ENCODE measurements at places on chromosomes 1 and 21.

- DNase-seq, result no peak
Measured at GRCh38 chr1:39047374-39048229, 21.5 kb downstream of the NDUFS5 start.

DNA sequence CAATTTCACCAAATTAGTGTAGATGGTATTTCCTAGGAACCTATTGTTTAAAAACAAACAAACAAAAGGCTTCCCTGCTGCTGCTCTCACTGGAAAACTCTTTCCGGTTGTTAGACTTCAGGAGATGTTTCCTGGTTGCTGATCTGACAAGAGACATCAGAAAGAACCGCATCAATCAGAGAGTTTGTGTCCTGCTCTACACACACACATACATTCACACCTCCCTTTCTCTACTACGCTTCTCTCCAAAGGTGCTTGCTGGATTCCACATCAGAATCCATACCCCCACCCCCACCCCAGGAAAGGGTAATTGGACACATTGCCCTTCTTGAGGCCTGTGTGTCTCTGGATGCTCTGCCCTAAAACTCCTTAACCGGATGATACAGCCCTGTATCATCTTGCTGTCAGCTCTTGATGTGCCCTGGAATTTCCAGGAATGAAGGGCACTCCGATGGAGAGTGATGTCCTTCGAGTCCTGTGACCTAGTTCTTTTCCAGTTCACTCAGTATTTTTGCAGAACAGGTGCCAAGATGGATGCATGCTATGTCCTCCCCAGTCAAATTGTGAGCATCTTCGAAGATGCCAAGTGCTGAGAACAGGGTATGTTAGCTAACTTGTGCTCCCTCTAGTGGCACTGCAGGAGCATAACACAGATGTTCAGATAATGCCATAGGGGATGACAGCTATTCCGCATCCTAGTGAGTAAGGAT is 113.7 kb upstream of the SLC35F3 start:
- DNase-seq, result no peak

- DNase-seq, result no peak
Measured at GRCh38 chr1:87449348-87449963, 120.8 kb downstream of the LMO4 start.

GRCh38 chr1:112636056-112636455 is 16.4 kb downstream of the CAPZA1 start:
- no peak for DNase-seq

DNA sequence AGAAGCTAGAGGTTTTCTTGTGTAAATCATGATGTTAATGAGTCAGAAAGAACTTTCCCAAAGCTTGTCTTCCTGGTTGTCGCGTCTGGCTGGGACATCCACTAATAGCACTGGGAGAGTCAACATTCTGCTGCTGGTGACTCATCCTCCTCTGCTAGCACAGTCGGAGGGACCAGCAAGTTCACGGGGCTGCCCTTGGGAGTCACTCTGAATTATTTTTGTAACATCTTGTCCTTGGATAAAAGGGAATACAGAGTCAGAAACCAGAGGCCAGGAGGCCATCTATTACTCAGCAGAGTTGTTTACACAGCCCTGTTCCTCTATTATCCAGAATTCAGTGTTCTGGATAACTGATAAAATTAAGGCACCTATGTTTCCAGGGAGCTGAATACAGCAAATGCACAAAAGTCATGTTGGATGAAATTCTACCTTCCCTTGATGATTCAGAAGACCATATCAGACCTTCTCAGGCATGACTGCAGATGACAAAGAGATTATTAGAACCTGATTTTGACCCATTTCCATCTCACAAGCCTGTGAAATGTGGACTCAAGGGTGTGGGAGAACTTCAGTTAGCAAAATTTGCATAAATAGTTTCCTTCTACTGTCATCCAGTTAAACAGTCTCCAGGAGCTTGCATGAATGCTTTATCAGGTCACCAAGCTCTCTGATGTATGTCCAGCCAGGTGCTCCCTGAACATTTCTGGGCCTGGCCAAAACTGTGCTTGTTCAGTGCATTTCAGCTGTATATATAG is 68.1 kb downstream of the JAK1 start:
- DNase-seq, result peak; percentile 70

DNA sequence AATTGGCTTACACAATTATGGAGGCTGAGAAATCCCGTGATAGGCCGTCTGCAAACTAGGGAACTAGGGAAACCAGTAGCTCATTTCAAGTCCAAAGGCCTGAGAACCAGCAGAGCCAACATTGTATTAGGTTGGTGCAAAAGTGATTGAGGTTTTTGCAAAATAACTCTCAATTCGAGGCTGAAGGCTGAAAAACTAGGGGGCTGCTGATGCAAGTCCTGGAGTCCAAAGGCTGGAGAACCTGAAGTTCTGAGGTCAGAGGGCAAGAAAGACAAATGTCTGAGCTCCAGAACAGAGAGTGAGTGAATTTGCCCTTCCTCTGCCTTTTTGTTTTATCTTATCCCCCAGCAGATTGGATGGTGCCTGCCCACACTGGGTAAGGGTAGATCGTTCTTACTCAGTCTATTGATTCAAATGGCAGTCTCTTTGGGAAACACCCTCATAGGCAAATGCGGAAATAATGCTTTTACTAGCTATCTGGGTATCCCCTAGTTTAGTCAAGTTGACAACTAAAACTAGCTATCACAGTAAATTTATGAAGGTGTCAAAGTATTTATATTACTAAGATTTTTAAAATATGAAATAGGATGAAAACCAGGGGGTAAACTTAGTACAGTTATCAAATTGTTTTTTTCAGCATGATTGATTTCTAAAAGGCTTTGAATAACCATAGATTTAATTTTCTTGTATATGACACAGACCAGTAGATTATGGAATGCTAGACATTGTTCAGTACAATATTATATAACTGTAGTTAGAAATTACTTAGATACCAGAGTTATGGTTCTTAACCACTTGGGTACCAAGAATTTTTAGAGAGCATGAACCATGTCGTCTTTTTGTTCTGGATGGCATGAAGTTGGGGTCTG is 15.4 kb downstream of the RABGAP1L start:
- DNase-seq, result no peak

GRCh38 chr21:35503671-35504070 is 454.6 kb upstream of the RUNX1 start:
- DNase-seq, result no peak

DNA sequence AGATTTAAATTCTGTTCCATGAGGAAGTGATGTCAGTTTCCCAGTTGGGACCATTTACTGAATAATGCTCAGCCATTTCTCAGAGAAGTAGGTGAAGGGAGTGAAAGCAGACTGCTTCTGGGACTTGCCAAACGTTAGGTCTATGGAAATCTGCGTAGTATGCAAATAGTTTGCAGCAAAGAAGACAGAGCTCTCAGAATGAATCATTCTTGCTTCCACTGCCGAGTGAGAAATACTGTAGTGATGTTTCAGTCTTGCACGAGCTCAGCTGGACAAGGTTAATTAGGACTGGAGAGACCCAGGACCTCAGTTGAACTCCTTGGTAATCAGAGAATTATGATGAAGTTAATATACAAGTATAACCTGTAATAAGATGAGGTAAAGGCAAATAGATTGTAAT is 317.7 kb upstream of the DAB1 start:
- no peak for DNase-seq

DNA sequence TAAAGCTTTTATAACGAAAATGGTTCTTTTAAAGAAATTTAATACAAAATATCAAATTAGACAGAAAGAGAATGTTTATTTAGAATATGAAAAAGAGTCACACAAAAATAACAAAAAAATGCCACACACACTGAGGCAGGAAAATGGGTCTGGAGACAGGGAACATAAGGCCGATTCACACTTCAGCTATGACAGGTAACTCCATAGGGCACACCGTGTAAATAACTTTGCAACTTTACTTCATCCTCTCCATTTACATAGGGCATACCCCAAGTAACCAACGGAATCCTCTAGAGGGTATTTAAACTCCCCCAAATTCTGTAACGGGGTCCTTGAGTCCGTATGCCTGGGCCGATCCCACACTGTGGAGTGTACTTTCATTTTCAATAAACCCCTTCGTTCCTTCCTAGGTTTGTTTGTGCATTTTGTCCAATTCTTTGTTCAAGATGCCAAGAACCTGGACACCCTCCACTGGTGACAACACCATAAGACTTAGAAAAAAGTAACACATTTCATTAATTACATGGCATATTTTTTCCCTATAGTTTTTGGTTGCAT is 23.1 kb upstream of the PTGS2 start:
- DNase-seq, result no peak

- no peak for DNase-seq
Measured at GRCh38 chr1:34926894-34927293, 2.6 kb downstream of the DLGAP3 start.

- DNase-seq, result no peak
Measured at GRCh38 chr1:71785000-71785399, 497.3 kb downstream of the NEGR1 start.

- no peak for DNase-seq
Measured at GRCh38 chr1:206490771-206491405, 16.4 kb upstream of the RASSF5 start.

DNA sequence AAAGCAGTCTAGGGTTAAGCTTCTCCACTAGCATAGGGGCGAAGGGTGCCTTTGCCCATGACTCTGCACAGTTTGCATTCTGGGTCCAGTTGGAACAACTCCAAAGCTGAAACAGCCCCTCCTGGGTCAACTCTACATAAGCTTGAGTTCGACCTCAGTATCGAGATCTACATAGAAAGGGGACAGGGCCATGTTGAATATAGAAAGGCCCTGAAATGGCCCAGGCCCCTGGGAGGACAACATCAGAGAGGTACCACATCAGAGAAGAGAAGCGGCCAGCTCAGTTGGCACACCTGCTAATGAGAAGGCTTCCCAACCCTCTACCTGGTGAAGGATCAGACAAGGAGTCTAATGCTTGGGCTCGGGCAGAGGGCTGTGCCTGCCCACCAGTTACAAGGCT is 1.6 kb downstream of the DENND2D start:
- no peak for DNase-seq

GRCh38 chr21:18991846-18992245 is 588.3 kb upstream of the TMPRSS15 start:
- no peak for DNase-seq

- no peak for DNase-seq
Measured at GRCh38 chr1:40226192-40226591, 21.5 kb upstream of the TMCO2 start.

DNA sequence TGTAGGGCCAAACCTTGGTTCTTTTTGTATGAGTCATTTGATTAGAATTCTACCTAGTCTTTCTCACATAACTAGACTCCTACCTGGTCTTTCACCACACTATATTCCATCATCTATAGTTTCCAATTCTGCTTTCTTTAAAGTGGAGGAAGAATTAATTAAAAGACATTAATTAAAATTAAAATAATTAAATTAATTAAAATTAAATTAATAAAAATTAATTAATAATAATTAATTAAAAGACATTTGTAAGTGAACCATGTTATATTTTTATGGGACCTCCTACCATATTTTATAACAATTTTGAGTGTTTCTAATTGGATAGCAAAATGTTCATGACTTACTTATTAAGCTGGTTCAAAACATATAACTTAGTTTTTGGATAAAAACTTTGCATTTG is 77.4 kb downstream of the CCDC18 start:
- DNase-seq, result no peak

DNA sequence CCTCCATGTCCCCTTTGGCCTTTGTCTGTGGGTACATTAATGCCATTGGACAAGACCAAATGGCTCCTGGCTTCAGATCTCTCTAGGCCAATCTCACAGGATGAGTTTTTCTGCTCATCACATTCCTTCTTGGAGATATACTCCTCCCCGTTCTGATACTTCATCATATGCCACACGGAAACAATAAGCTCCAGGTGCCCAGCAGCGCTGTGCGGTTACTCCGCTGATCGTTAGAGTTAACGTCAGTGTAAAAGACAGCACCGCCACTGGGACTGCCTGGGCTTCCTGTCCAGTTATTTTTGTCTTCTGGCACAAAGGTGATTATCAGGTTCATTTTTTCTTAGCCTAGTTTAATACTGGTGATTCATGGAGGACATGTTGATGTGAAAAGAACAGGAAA is 22.5 kb downstream of the CACHD1 start:
- DNase-seq, result no peak

- no peak for DNase-seq
Measured at GRCh38 chr1:200558866-200559459, 61.6 kb downstream of the KIF14 start.

- no peak for DNase-seq
Measured at GRCh38 chr1:162022626-162023025, 1.0 kb downstream of the OLFML2B start.

GRCh38 chr1:175470078-175470477 is 273.3 kb downstream of the TNR start:
- DNase-seq, result no peak

DNA sequence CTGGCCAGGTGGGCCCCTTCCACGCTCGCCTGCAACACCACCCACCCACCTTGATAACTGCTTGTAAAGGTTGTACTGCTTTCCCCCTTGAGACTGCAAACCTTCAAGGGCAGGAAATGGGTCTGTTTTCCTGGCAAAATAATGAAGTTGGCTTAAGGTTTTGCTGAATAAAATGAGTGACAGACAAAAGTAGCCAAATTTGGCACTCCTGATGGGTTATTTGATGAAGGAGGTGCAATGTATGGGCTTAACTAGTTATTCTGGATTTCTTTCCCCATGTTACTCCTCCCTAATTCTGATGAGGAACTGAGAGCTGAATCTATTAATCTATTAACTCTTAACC is 14.6 kb upstream of the HLCS start:
- no peak for DNase-seq

- no peak for DNase-seq
Measured at GRCh38 chr1:112887599-112888283, 68.3 kb downstream of the SLC16A1 start.

DNA sequence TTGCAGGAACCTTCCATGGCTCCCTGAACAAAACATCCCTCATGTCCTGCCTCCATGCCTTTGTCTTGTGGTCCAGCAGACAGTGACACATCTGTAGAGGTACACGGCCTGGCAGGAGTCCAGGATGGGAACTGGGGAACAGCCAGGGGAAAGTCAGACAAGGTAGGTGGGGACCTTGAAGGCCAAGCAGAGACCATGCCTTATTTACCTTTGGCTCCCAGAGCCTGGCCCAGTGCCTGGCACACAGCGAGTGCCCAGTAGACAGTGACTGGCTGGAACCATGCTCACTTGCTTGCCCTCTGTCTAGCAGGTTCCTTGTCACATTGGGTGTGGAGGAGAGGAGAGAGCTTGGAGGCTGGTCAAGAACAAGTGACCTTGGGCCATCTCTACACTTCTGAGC is 81.0 kb downstream of the BCAR3 start:
- DNase-seq, result no peak

GRCh38 chr1:28280501-28280900 is 21.2 kb downstream of the SESN2 start:
- peak; percentile 68 for DNase-seq

DNA sequence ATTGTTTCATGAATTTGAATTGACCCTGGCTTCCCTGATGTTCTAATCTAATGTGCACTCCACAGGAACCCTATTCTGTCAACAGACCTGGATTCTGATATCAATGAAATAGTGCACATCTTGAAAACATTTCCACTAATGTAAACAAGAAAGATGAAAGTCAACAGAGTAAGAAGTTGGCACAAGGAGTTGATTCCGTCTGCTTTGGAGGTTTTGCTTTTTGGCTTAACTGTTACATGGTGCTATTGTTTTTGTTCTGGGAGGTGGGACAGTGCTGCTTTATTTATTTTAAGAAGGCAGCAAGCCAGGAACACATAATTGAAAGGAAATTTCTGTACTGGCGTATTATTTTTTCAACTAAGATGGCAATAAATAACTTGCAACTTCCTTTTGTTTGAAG is 73.3 kb downstream of the LEPR start:
- DNase-seq, result no peak

Measured in upper lobe of right lung (tissue), 1 donor.